HT1080 (cell line): ENCODE measurements at places on chromosomes 11 and 22. TPM values are rescaled to one million over a fixed set of nuclear protein-coding genes. Genes with fewer than 3 reads are reported as not detected.

- no peak for DNase-seq
These were observed 49.5 kb downstream of the SBF1 start for GRCh38 chr22:50425179-50425916.

DNA sequence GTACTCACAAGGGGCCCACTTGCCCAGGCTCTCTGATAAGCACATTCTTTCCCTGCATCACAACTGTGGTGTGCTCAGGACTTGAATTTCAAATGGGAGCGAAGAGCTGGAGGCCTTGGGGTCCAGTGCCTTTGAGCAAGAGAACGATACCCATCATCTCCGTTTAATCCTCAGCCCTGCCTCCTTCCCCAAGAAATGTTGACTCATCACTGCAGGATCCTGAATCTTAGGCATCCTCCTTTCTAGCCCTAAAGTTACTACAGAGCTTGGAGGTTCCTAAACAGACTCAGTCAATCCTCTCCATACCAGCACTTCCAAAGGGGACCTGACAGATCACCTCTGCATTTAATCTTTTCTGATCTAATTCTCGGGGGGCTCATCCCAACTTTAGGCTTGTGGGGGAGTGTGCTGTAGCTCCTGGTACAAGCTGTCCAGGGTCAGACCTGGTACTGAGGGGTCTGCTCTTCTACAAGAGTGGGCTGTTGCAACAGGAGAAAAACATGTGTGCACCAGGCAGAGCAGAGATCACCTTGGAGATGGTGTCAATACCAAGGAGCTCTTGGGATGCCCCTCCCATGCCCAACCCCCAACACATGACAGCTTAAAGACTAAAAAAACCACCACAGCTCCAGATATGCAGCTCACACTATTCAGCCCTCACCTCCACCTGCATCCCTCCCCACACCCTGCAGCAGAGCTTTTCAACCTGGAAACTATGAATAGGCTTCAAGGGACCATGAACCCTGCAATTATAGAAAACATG, 3.9 kb upstream of the PRG2 start:
- no peak for DNase-seq

- no peak for DNase-seq
These were observed 74.8 kb upstream of the NECTIN1 start for GRCh38 chr11:119803726-119804294.

The RASD2 gene
- total RNA-seq, result not detected in 2 replicates

The SLC22A12 gene
- total RNA-seq, result not detected in 2 replicates

- DNase-seq, result no peak
These were observed 12.7 kb upstream of the LARGE1 start for GRCh38 chr22:33932997-33933396.

The FOLR3 gene
- total RNA-seq, result 0.16 TPM in 1 of 2 replicates, not detected in the other

- no peak for DNase-seq
These were observed 3.6 kb downstream of the SIPA1 start for GRCh38 chr11:65641297-65642013.

GRCh38 chr11:77418155-77418970, 55.5 kb downstream of the PAK1 start:
- no peak for DNase-seq

The OR2AT4 gene
- total RNA-seq, result 0.07 TPM in 1 of 2 replicates, not detected in the other

DNA sequence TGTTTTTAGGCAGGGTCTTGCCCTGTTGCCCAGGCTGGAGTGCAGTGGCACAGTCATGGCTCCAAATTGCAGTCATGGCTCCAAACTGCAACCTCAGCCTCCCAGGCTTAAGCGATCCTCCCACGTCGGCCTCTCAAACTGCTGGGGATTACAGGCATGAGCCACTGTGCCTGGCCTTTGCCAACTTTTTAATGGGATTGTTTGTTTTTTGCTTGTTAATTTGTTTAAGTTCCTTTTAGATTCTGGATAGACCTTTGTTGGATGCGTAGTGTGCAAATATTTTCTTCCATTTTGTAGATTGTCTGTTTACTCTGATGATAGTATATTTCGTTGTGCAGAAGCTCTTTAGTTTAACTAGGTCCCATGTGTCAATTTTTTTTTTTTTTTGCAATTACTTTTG, 10.0 kb upstream of the SCGB1D1 start:
- DNase-seq, result no peak

The RTN4RL2 gene
- total RNA-seq, result 5.6 and 11.3 TPM in 2 replicates

The MAPK1 gene
- total RNA-seq, result 84.8 and 113 TPM in 2 replicates

DNA sequence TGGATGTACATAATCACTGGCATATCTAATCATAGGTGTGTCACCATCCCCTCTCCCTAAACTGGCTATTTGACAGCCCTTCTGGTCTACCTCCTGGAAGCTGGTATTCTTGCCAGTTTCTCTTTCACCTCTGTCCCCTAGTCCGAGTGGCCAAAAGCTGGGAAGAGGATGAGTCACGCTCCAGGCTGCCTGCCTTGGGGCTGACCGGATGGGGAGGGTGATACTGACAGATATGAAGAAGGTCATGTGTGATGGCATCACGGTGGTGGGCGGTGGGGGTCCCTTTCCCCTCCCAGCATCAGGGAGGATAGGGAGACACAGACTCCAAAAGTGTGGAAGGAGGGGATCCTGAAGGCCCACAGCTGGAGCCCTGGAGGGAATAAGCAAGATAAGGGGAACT, 4.8 kb downstream of the OAF start:
- peak; percentile 42 for DNase-seq

GRCh38 chr22:28544431-28544868, 135.2 kb downstream of the TTC28 start:
- peak; percentile 14 for DNase-seq

DNA sequence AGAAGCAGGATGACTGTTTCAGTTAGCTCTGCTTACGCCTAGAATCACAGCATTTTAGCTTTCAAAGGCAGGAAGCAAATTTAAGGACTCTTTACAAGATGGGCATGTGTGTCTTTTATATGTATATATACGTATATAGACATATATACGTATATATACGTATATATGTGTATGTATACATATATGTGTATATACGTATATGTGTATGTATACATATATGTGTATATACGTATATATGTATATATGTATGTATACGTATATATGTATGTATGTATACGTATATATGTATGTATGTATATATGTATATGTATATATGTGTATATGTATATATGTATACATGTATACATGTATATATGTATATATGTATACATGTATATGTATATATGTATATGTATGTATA, 111.1 kb downstream of the FBXO7 start:
- DNase-seq, result no peak

DNA sequence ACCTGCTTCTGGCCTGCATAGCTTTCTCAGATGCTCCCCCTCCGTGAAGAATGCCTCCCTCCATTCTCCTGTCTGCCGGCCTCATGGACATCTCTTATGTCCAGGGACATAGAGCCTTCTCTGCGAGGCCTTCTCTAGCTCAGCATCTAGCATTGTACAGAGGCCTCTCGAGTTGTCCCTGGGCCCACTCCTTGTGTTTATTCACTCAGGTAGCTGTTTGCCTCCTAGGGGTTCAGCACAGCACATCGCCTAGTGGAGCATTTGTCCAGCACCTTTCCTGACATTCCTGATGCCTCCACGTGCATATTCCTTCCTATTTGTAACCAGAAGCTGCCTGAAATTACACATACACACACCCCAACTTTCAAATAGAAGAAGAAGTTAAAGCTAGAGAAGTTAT, 101.3 kb downstream of the TBC1D22A start:
- no peak for DNase-seq

GRCh38 chr11:39960206-39960605, 1499.2 kb downstream of the LRRC4C start:
- DNase-seq, result no peak

The MIF gene
- 890 and 1,130 TPM in 2 replicates for total RNA-seq

The LRP5 gene
- 13.1 and 20.8 TPM in 2 replicates for total RNA-seq

GRCh38 chr11:1693327-1694063, 3.5 kb upstream of the KRTAP5-6 start:
- peak; percentile 58 for DNase-seq

- DNase-seq, result no peak
These were observed 2.9 kb upstream of the FZD4 start for GRCh38 chr11:86957976-86958646.

The NRIP3 gene
- total RNA-seq, result 52.6 and 61.3 TPM in 2 replicates
